ENCODE measurements at places on chromosomes 7 and 10. TPM values are rescaled to one million over a fixed set of nuclear protein-coding genes. Genes with fewer than 3 reads are reported as not detected.

Gene WNT16
- total RNA-seq = not detected

Gene FRA10AC1
- 12.5 TPM for total RNA-seq

Gene PNLIPRP3
- not detected for total RNA-seq

Gene PCGF6
- total RNA-seq = 21.6 TPM

Gene HOXA9
- total RNA-seq = 14.4 TPM

Gene PITX3
- not detected for total RNA-seq

Gene MEOX2
- total RNA-seq = not detected

Gene TES
- 190 TPM for total RNA-seq

DNA sequence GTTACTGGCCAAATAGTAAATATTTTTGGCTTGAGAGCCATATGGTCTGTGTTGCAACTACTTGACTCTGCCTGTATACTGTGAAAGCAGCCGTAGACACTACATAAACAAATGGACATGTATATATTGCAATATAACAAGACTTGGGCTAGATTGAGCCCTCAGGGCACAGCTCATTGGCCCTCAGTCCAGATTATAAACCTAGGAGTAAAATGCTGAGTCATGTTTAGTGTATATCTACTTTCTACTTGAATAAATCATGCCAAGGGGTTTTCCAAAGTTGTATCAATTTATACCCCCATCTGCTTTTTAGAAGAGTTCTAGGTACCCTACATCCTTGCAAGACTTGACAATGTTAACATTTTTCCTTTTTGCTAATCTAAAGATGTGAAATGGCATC, 27.4 kb upstream of the POU6F2 start:
- H3K27me3 ChIP-seq = no peaks in the 10 kb centered on the region
- no peak for DNase-seq
- H3K27ac ChIP-seq = no peak overlapping the region
- no peaks in the 10 kb centered on the region for H3K4me1 ChIP-seq
- no peak overlapping the region for H3K4me3 ChIP-seq

GRCh38 chr7:18531539-18531938, 36.0 kb downstream of the HDAC9 start:
- H3K27me3 ChIP-seq = no peaks in the 10 kb centered on the region
- H3K36me3 ChIP-seq = no peaks in the 10 kb centered on the region
- H3K4me3 ChIP-seq = no peak overlapping the region
- no peak for DNase-seq
- no peaks in the 10 kb centered on the region for H3K4me1 ChIP-seq
- H3K27ac ChIP-seq = no peak overlapping the region

DNA sequence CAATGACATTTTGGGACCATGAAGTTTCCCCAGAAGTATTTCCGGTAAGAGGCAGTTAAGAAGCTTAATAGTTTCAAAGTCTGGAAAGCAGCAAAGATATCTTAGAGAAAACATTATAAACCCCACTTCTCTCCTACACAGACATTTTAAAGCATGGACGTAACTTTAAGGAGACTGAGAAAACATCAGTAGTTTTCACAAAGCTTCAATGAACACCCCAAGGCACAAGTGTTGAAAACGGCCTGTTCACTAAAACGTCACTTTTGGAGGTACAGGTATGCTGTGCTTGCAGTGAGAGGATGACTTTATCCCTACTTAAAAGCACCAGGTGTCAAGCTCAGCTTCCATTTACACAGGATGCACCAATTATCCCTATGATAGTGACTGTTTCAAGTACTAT, 25.0 kb downstream of the NCOA4 start:
- peaks cover 6% of the 10 kb centered on the region for H3K36me3 ChIP-seq
- peaks cover 13% of the 10 kb centered on the region for H3K4me1 ChIP-seq
- H3K4me3 ChIP-seq = no peak overlapping the region
- no peak for DNase-seq

GRCh38 chr7:72035266-72035665, 376.9 kb downstream of the CALN1 start:
- no peak overlapping the region for H3K4me3 ChIP-seq
- H3K4me1 ChIP-seq = no peaks in the 10 kb centered on the region
- no peak overlapping the region for H3K27ac ChIP-seq
- H3K36me3 ChIP-seq = no peaks in the 10 kb centered on the region

DNA sequence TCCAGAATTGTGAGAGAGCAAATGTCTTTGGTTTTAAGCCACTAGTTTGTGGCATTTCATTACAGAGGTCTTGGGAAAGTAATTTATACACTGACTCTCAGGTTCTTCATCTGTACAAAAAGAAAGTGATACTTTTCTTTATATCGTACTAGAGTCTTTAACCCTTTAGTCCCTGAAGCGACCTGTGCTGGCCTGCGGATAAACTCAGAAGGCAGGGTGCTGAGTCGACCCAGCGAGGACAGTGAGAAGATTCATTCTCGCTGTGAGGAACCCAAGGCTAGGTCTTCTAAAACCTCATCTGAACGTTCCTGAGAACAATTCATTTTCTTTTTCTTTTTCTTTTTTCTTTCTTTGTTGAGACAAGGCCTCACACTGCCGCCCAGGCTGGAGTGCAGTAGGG, 514.2 kb upstream of the MGMT start:
- no peak for DNase-seq
- no peak overlapping the region for H3K4me3 ChIP-seq
- no peaks in the 10 kb centered on the region for H3K4me1 ChIP-seq
- 0 out of 2 replicates have a peak, but pooled peaks cover under 1% of the 10 kb centered on the region for H3K27me3 ChIP-seq
- no peaks in the 10 kb centered on the region for H3K36me3 ChIP-seq

DNA sequence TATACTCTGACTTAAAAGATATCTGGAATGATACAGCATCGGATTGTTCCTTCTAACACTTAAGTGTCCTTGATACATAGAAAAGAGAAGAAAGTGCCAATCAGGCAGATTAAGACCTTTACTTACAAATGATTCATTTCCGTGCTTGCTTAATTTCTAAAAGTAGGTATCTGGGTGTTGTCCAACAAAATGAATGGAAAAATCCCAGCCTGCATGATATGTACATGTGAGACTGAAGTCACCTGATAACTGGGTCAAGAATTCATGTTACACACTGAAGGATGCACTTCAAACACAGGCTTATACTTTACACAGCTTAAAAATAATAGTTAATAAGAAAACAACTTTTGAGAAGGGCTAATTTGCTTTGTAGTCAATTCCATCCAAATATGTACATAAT, 25.2 kb upstream of the PLXDC2 start:
- H3K27me3 ChIP-seq = no peaks in the 10 kb centered on the region
- H3K36me3 ChIP-seq = no peaks in the 10 kb centered on the region
- no peak overlapping the region for H3K4me3 ChIP-seq
- H3K27ac ChIP-seq = no peak overlapping the region
- no peak for DNase-seq

- H3K27me3 ChIP-seq = no peaks in the 10 kb centered on the region
- no peak overlapping the region for H3K4me3 ChIP-seq
- no peak overlapping the region for H3K27ac ChIP-seq
- no peaks in the 10 kb centered on the region for H3K4me1 ChIP-seq
Measured at GRCh38 chr10:83372646-83373045, 766.7 kb upstream of the GHITM start.

GRCh38 chr7:26060733-26061677, 91.0 kb upstream of the NFE2L3 start:
- 0 out of 2 replicates have a peak, but pooled peaks cover 7% of the 10 kb centered on the region for H3K4me1 ChIP-seq
- no peak overlapping the region for H3K4me3 ChIP-seq
- no peaks in the 10 kb centered on the region for H3K27me3 ChIP-seq

- no peak for DNase-seq
- no peaks in the 10 kb centered on the region for H3K36me3 ChIP-seq
- H3K4me1 ChIP-seq = peaks cover 11% of the 10 kb centered on the region
- no peaks in the 10 kb centered on the region for H3K27me3 ChIP-seq
- H3K27ac ChIP-seq = no peak overlapping the region
- no peak overlapping the region for H3K4me3 ChIP-seq
Measured at GRCh38 chr7:115136796-115137443, 215.0 kb downstream of the MDFIC start.

GRCh38 chr10:86540016-86540415, 18.4 kb upstream of the WAPL start:
- H3K4me1 ChIP-seq = no peaks in the 10 kb centered on the region
- H3K36me3 ChIP-seq = no peaks in the 10 kb centered on the region
- DNase-seq = no peak

- no peak overlapping the region for H3K4me3 ChIP-seq
- H3K4me1 ChIP-seq = no peaks in the 10 kb centered on the region
- DNase-seq = no peak
Measured at GRCh38 chr10:88433565-88434186, 149.4 kb downstream of the RNLS start.

DNA sequence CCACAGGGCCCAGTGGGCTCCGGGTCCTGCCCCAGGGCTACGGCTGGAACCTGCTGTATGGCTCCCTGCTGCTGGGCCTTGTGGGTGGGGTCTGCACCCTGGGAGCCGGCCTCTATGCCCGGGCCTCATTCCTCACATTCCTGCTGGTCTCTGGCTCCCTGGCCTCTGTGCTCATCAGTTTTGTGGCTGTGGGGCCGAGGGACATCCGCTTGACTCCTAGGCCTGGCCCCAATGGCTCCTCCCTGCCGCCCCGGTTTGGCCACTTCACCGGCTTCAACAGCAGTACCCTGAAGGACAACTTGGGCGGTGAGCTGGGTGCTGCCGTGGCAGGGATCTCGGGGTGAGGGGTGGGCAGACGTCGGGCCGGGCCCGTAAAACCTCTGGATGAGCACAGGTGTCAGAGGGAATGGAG, 4.4 kb downstream of the SLC12A9 start:
- H3K27ac ChIP-seq = peak overlapping the region; percentile 44
- no peak overlapping the region for H3K4me3 ChIP-seq
- H3K36me3 ChIP-seq = peaks cover 5% of the 10 kb centered on the region
- H3K27me3 ChIP-seq = no peaks in the 10 kb centered on the region
- peak; percentile 76 for DNase-seq
- H3K4me1 ChIP-seq = peaks cover 11% of the 10 kb centered on the region

DNA sequence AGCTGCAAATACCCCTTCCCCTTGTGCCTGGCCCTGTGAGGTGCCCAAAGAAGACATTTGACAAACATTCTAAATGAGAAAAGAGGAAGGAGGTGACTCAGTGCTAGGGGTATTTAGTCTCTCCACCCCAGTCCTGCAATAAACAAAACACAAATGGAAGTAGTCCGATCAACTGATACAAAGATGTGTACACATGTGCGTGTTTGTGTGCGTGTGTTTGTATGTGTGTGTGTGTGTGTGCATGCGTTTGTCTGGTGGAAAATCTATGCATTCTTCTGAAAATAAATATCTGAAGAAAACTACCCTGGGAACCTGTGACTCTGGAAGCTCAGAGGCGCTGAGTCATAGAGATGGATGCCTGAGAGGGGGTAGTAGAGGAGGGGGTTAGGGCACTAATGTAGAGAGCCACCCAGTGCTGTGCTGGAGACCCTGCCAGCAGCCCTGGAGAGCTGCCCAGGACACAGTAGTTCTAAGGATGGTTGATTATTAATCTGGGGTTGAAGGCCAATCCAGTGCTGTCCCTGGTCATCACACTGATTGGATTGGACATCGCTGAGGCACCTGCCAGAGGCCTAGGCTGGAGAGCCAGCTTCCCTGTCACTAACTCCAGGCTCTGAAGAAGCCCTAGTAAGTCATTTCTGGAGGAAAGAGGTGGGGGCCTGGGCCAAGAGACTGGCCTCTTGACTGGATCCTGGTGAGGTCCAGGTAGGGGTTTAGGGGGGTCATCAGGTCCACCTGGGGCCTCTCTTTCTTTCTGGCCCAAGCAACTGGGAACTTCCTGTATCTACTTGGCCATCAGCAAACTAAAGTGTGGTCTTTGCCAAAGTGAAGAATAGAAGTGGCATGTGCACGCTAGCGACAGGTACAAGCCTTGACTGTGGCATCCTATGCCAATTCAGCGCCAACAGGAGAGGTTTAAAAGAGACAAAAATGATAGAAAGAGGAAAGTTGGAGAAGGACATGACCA, 18.5 kb downstream of the SFTPA1 start:
- DNase-seq = no peak
- H3K4me1 ChIP-seq = no peaks in the 10 kb centered on the region
- no peaks in the 10 kb centered on the region for H3K36me3 ChIP-seq
- no peak overlapping the region for H3K4me3 ChIP-seq
- no peaks in the 10 kb centered on the region for H3K27me3 ChIP-seq

DNA sequence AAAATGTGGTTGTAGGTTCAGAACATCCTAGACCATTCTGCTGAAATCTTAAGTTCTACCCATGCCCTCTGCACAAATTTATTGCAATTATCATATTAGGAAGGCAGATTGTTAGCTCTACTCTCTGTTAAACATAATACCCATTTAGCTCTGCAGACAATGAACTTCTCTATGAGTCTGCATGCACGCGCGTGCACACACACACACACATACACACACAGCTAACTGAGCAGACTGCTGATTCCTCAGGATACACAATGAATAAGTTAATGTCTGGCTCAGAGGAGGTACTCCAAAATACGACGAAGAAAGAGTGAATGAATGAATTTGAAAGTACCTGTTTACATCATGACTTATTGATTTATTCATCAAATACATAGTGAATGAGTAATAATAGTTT, 276.2 kb upstream of the SORCS1 start:
- H3K4me1 ChIP-seq = no peaks in the 10 kb centered on the region
- no peaks in the 10 kb centered on the region for H3K36me3 ChIP-seq
- DNase-seq = no peak
- H3K27ac ChIP-seq = no peak overlapping the region

GRCh38 chr10:35356725-35357092, 20.4 kb downstream of the CCNY start:
- peaks cover 9% of the 10 kb centered on the region for H3K4me1 ChIP-seq
- no peaks in the 10 kb centered on the region for H3K27me3 ChIP-seq
- no peaks in the 10 kb centered on the region for H3K36me3 ChIP-seq

DNA sequence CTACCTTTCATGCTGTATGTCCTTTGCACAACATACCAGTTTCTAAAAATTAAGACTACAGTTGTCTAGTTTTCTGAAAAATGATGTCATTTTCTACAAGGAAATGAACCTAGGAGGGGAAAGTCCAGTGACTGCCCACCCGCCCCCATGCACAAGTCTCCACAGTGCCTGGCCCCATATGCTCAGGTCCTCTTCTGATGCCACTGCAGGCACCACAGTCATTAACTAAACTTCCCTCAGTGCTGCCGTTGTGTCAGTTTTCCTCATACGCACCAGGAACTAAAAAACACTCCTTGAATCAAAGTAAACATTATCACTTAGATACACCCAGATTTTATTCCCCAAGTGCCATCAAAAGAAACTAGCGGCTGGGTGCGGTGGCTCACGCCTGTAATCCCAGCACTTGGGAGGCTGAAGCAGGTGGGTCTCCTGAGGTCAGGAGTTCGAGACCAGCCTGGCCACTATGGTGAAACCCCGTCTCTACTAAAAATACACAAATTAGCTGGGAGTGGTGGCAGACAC, 6.9 kb upstream of the TNS3 start:
- H3K27ac ChIP-seq = peak overlapping the region; percentile 74
- H3K4me3 ChIP-seq = no peak overlapping the region
- peaks cover 72% of the 10 kb centered on the region for H3K4me1 ChIP-seq
- H3K36me3 ChIP-seq = no peaks in the 10 kb centered on the region
- H3K27me3 ChIP-seq = no peaks in the 10 kb centered on the region
- DNase-seq = no peak

- H3K4me3 ChIP-seq = no peak overlapping the region
- H3K27ac ChIP-seq = no peak overlapping the region
- DNase-seq = peak; percentile 7
Measured at GRCh38 chr7:121605317-121605680, 209.2 kb upstream of the FAM3C start.
